CD8-positive, alpha-beta memory T cell (primary cell): ENCODE measurements at places on chromosomes 11 and 22. TPM values are rescaled to one million over a fixed set of nuclear protein-coding genes. Genes with fewer than 3 reads are reported as not detected.

The CHEK1 gene
- total RNA-seq: 139 TPM

The OR56A1 gene
- total RNA-seq: not detected

The RASSF7 gene
- 20.7 TPM for total RNA-seq

The C11orf65 gene
- total RNA-seq: 1.1 TPM

The C11orf21 gene
- total RNA-seq: 8.8 TPM

The BIK gene
- total RNA-seq: 4.1 TPM

GRCh38 chr22:41075946-41076345, 16.4 kb upstream of the EP300 start:
- H3K27ac ChIP-seq: no peak overlapping the region
- no peaks in the 10 kb centered on the region for H3K27me3 ChIP-seq
- H3K4me3 ChIP-seq: no peak overlapping the region
- H3K36me3 ChIP-seq: no peaks in the 10 kb centered on the region
- DNase-seq: no peak
- no peaks in the 10 kb centered on the region for H3K4me1 ChIP-seq

GRCh38 chr11:26743622-26744021, 21.8 kb upstream of the SLC5A12 start:
- H3K36me3 ChIP-seq: no peaks in the 10 kb centered on the region
- DNase-seq: no peak
- H3K4me1 ChIP-seq: no peaks in the 10 kb centered on the region
- no peaks in the 10 kb centered on the region for H3K27me3 ChIP-seq
- H3K27ac ChIP-seq: no peak overlapping the region

GRCh38 chr11:32288276-32288675, 147.1 kb downstream of the WT1 start:
- H3K27me3 ChIP-seq: no peaks in the 10 kb centered on the region
- no peak for DNase-seq
- no peaks in the 10 kb centered on the region for H3K36me3 ChIP-seq
- no peaks in the 10 kb centered on the region for H3K4me1 ChIP-seq
